ENCODE measurements at places on chromosomes 4 and X. TPM values are rescaled to one million over a fixed set of nuclear protein-coding genes. Genes with fewer than 3 reads are reported as not detected.

GRCh38 chr4:54109241-54110018 is 9.5 kb downstream of the GSX2 start:
- no peak for DNase-seq

DNA sequence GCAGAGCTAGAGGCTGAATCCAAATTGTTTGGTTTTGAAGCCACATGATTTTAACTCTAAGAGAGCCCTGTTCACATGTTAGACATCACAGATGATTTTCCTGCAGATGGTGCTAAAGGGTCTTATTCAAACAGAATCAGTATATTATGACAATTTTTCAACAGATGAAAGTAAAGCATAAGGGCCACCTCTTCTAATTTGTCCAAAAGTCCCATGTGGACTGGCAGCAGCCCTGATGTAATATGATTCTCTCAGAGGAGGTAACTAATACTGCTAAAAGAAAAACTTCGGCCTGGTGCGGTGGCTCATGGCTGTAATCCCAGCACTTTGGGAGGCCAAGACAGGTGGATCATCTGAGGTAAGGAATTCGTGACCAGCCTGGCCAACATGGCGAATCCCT is 26.0 kb upstream of the SETD7 start:
- no peak for DNase-seq

GRCh38 chr4:153151535-153152455 is 52.4 kb upstream of the TRIM2 start:
- peak; percentile 60 for DNase-seq

GRCh38 chrX:18424482-18425198 is 768 bp upstream of the CDKL5 start:
- peak; percentile 45 for DNase-seq

DNA sequence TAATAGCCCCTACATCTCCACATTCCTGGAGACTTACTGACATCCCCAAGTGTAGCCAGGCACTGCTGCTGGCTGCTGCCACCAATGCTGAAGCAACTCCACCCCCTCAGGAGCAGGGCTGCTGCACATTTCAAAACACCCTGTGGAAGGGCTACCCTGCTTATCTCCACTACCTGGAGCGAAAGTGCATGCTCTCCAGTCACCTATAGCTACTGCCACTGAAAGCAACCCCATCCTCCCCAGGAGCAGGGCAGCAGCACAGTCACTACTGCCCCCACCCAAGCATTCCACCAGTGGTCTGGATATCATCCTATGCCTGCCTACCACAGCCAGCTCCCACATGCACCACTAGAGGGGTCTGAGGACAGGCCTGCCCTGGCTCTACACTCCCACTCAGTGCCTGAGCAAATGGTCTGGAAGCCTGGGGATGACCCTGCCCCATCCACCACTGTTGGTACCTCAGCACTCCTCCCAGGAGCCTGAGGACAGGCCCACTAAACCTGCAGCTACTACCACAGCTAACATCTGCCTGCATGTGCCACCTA is 55.3 kb downstream of the MANBA start:
- no peak for DNase-seq

- no peak for DNase-seq
Measured at GRCh38 chrX:110509755-110510532, 151.3 kb downstream of the RTL9 start.

- no peak for DNase-seq
Measured at GRCh38 chr4:26248647-26249046, 72.2 kb upstream of the RBPJ start.

DNA sequence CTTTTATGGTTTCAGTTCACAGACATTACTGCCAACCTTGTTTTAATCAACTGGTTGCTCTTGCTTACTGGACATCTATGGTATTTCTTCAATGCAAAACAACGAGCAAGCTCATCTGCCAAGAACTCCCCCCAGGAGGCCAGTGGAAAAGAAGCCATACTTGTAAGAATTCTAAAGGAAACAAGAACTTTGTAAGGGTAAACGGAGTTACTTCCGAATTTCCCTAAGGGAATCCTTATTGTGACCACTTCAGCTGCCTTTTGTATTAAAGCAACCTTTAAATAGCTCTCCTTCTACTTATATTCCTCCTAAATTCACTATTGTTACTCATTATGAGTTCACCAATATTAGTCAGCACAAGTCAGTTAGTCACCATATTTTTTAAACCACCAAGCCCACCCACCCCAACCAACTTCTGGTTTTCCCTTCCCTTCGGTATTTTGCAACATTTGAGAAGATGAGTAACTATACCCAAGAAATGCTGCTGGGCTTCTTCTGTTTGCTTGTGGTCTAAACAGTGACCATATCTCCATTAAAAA is 602.8 kb upstream of the DIPK2B start:
- DNase-seq, result peak; percentile 72

- DNase-seq, result no peak
Measured at GRCh38 chr4:71855944-71856343, 72.1 kb upstream of the GC start.

GRCh38 chr4:146465628-146466027 is 56.1 kb downstream of the SLC10A7 start:
- DNase-seq, result no peak

GRCh38 chr4:152352622-152353116 is 183.2 kb downstream of the FBXW7 start:
- no peak for DNase-seq

- DNase-seq, result no peak
Measured at GRCh38 chrX:147403040-147403439, 508.7 kb upstream of the FMR1 start.

DNA sequence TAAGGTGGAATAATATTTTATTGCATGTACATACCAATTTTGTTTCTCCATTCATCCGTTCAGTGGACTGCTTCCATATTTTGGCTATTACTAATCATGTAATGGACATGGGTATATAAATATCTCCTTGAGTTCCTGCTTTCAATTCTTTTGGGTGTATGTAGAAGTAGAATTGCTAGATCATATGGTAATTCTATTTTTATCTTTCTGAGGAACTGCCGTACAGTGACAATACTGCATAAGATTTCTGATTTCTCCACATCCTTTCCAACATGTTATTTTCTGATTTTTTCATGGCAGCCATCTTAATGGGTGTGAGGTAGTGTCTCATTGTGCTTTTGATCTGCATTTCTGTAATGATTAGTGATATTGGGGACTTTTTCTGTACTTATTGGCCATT is 19.2 kb downstream of the ALPK1 start:
- no peak for DNase-seq

- no peak for DNase-seq
Measured at GRCh38 chrX:40058719-40059118, 39.0 kb downstream of the BCOR start.

GRCh38 chr4:37735578-37735977 is 49.4 kb upstream of the RELL1 start:
- DNase-seq, result no peak

DNA sequence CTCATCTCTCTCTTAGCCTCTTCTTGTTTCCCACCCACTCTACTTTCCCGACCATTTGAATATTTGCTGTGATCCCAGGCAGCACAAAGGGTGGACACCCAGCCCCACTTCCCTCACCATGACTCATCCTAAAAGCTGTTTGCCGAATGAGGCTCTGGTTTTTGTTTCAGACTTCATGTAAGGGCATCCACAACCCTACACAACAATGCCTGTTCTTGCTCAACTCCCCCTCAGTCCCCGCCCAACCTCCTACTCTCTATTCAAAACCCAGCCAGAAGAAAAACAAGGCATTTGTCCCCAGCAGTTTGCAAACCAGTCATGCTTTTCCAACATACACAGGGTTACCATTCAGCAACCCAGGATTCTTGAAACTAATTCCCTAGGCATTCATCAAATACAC is 516.5 kb upstream of the CNKSR2 start:
- DNase-seq, result no peak

GRCh38 chrX:9765737-9766097 is at the start of gene GPR143:
Gene GPR143 (minus strand): TSS chrX:9765847. CDS start chrX:9765817, 30 bp downstream.
- no peak for DNase-seq

Gene NPNT
- total RNA-seq, result not detected

Gene CCNG2
- 25.1 TPM for total RNA-seq

Gene CLIC2
- 0.40 TPM for total RNA-seq

Gene SLC16A2
- total RNA-seq, result 1.2 TPM

Gene RBM46
- total RNA-seq, result not detected

Gene CPE
- total RNA-seq, result not detected

Gene SORCS2
- 0.07 TPM for total RNA-seq

Measured in activated CD4-positive, alpha-beta memory T cell treated with anti-CD3 and anti-CD28 coated beads for 36 hours (primary cell).